Stimulated activated CD8-positive, alpha-beta memory T cell treated with anti-CD3 and anti-CD28 coated beads, Interleukin-7, amount 100 ng/mL, for 48 hours (primary cell): ENCODE measurements at places on chromosomes 2 and 18.

DNA sequence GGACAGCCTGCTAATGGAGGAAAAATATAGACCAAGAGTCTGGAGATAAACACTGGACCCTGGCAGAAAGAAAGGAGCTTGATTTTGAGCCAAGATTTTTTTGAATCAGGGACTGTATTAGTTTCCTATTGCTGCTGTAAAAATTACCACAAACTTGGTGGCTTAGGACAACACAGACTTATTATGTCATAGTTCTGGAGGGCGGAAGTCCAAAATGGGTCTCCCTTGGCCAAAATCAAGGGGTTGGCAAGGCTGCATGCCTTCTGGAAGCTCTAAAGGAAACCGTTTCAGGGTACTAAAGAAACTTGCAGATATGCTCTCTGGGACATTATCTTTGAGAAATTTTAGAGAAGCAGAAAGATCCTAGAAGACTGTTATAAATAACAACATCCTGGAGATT is 140.1 kb downstream of the BABAM2 start:
- no peak for DNase-seq

GRCh38 chr18:22173221-22173927 is 4.0 kb downstream of the GATA6 start:
- DNase-seq, result no peak

- no peak for DNase-seq
Measured at GRCh38 chr2:159505196-159505595, 111.2 kb downstream of the BAZ2B start.

DNA sequence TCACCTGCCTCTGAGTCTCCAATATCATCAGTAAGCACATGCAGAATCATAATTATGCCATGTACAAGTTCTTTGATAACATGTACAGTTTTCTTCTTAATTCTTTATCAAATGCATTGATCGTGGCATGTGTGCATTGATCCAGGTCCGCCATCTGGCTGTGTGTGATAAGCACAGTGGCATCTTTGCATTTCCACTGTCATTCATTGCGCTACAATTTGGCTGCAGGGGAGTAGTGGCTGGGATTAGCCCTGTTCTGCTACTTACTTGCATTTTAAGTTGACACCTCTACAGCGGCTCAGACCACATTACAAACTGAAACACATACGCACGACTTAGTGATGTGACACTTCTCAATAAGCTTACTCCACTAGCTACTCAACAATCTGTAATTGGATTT is 83.6 kb upstream of the OTX1 start:
- no peak for DNase-seq

DNA sequence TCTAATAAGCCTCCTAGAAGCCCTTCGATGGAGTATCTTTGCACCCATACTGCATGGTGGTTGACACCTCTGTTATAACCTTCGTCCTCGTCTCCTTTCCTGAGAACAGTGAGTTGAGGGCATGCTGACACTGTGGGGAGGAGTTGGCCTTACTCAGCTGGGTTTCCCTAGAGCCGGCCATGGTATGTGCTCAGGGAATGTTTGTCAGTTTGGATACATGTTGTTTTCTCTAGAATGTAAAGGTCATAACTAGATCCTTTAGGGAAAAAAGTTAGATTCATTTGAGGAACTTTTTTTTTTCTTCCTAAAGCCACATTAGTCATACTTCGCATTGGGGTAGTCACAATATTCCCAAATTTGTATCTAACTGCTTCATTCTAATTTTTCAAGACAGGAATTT is 106.0 kb upstream of the FOSL2 start:
- no peak for DNase-seq

DNA sequence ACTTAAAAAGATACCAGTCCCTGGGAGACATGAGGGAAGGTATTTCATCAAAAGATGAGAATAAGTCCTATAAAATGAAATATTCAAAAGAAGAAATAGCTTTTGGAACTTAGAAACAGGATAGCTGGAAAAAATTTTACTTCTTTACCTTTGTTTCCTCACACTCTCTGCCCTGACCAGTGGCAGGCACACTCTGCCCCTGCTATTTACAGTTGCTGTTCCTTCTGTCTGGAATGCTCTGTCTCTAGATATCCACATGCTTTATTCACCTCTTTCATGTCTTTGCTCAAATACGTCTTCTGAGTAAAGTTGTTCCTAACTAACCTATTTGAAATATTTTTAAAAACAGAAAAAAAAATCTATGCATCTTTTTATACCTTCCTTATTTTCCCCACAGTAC is 125.6 kb downstream of the PTRHD1 start:
- no peak for DNase-seq

GRCh38 chr2:121021685-121022084 is 263.3 kb downstream of the TFCP2L1 start:
- DNase-seq, result no peak

- no peak for DNase-seq
Measured at GRCh38 chr2:199743415-199744120, 107.4 kb downstream of the FTCDNL1 start.

GRCh38 chr2:171966235-171966634 is 33.5 kb upstream of the METAP1D start:
- DNase-seq, result no peak

DNA sequence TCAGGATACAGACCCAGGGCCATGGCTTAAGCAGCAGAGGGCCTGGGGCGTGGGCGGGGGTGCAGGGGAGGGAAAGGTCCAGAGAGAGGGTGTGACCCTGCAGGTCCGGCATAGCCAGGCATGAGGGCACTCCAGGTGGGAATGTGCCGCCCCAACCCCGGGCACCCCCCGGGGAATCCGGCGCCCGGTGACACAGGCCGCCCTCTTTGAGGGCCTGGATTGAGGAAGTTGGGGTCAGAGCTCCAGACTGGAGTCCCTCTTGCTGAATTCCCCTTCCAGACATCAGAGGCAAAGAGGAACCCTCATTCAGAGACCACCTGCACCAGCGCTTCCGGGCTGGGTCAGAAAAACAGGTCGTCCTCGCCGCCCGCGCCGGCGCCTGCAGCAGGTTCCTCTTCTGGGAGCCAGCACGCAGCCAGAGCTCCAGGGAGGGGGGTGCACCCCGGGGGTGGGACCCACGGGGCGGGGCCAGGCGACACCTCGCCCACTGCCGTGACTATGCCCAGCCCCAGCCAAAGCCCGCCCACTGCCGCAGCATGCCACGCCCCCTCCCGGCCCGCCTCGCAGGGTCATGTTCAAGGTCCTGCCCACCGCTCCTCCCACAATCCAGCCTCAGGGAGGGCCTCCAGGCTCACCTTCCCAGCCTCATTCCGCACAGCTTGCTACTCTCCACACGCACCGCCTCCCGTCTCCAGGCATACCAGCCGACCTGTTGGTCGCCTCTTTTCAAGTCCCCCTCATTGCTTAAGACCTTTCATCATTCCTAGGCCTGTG is 98.3 kb upstream of the ID2 start:
- DNase-seq, result peak; percentile 82

DNA sequence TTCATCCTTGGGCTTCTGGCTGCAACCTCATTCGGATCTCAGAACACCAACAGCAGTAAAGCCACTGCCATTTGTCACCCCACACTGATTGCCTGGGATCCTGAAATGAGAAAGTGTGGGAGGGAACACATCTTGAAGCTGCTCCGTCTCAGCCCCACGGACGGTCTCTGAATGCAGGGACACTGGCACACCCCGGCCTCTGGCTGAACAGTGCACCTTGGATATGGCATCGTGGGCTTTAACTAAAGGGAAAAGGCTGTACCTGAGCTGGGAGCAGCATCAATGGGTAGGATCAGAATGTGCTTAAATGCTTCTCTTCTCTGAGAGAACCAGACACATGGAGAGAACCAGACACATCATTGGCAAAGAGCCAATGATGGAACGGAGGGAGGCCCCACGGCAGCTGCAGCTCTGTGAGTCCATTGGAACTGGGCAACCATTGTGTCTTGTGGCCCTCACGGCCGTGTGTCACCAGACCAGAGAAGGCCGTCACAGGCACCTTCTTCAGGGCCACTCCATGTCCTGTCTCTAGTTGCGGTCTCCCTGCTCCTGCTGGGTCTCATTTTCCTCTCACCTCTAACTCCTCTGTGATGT is 193.4 kb upstream of the MYT1L start:
- DNase-seq, result no peak

GRCh38 chr2:231356466-231356844 is 39.1 kb upstream of the B3GNT7 start:
- DNase-seq, result no peak

GRCh38 chr2:61597300-61598289 is 59.4 kb upstream of the XPO1 start:
- DNase-seq, result no peak

GRCh38 chr2:240212425-240213225 is 72.2 kb upstream of the OTOS start:
- no peak for DNase-seq

GRCh38 chr2:120419955-120420354 is 74.0 kb downstream of the INHBB start:
- DNase-seq, result no peak

- DNase-seq, result no peak
Measured at GRCh38 chr2:164275659-164276058, 345.6 kb downstream of the GRB14 start.

GRCh38 chr18:69330385-69331005 is 70.2 kb upstream of the DOK6 start:
- no peak for DNase-seq

- DNase-seq, result peak; percentile 23
Measured at GRCh38 chr2:10447300-10447894, 730 bp downstream of the ODC1 start.

DNA sequence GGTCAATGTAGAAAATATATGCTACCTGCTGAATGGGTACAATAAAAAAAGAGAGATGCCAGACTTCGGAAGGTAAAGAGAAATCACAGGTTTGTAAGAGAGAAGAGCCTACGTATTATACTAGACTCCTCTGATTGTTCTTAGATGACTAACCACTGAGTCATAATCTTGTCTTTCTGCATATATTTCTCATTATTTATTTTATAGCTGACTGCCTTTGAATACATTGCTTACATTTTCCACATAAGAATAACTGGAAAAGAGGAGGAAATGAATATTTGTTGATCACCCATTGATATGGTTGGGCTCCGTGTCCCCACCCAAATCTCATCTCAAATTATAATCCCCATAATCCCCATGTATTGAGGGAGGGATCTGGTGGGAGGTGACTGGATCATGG is 90.3 kb upstream of the RAB27B start:
- DNase-seq, result no peak

- peak; percentile 99 for DNase-seq
Measured at GRCh38 chr2:44168681-44169154, at the start of gene PPM1B. TSS of gene PPM1B (plus strand) at chr2:44168875. CDS start at chr2:44201200, 32,325 bp downstream.

DNA sequence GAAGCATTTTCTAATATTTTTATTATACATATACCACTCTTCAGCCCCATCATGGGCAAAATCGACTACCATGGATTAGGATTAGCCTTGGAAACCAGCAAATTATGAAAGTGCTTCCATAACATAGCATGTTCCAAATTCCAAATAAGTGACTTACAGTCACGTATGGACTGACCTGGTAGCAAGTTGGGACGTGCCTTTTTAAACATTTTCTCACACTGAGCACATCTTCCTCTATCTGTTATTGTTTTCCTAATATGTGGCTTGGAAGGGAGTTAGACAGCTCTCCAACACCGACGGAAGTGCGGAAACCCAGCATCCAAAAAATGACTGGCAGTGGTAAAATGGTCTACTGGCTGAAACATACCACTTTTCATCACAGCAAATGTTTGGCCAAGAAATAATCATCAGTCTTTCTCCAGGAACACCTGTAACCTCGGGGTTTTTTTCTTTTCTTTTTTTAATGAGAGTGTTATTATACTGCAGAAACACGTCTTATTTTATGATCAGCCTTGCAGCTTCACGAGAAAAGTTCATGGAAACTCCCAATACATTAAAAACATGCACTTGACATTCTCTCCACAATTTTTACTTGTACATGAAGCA is 107.0 kb downstream of the IRS1 start:
- no peak for DNase-seq

DNA sequence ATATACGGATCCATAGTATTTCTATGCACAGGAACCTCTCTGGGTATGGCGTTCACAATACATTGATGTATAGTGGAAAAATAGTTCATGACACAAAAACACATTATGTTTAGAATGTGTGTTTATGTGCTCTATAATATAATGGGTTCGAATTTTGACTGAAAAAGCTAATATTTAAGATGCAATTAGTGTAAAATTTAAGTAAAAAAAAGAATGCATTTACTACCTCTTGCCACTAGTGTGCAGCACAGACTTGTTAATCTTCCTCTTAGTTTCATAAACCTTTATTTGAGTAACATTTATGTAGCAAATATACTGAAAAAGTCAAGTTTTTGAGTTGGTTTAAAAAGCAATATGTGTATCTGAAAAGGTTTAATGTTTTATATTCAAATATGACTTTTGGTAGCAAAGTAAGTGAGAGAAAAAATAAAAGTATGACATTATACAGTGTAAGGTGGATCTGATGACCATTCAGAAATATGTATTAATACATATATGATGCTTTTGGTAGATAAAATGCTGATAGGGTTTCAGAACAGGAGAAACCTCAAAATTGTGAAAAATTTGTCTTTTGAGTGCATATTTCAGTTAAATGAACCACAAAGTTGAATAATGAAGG is 49.4 kb downstream of the CCDC102B start:
- DNase-seq, result no peak

DNA sequence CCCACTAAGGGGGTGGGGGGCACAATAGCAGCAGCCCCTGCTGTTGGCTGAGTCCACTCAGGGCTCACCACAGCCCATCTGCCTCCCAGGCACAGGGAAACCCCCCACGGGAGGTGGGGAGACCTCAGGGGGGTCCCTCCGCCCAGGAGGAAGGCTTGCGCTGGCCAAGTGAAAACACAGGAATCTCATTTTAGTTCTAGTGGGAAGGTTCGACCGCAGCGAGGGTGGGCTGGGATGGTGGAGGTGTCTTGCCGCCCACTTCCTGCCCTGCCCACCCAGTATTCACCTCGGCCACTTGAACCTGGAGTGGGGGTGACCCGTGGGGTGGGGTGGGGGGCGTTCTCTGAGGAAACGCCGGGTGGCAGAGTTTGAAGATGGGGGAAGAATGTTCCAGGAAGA is 6.9 kb upstream of the BOK start:
- no peak for DNase-seq

DNA sequence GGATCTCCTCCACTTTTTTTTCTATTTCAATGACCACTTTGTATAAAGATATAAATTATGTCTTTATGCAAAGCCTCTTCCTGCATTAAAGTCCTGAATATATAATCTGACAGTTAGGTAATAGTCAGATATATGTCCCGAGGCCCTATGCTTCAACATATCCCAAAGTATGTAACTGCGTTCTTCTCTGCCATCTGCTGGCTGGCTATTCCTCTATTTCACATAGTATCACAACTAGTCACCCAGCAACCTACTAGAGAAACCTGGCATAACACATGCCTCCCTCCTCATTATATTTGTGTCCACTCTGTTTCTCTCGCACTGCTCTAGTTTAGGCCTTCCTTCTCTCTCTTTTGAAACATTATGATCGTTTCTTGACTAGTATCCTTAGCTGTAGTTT is 640.8 kb downstream of the DPP10 start:
- DNase-seq, result no peak
